ENCODE measurements at places on chromosomes 4 and X.

GRCh38 chr4:6330384-6330767 is 60.7 kb downstream of the WFS1 start:
- DNase-seq = no peak

DNA sequence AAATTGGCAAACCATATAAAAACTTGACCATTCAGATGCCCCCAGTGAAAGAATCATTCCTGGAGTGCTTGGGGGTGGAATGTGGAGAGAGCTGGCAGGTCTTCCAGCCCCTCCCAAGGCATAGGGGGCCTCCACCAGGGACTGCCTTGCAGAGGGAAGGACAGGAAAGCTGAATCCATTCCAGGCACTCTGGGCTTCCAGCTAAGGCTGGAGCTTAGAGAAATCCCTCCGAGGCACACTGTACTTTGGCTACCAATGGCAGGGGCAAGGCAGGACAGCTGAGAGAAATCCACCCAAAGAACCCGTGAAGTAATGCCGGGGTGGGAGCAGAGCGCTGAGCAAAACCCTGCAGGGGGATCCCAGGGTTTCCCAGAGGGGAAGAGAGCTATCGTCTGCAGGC is 4.0 kb downstream of the CENPU start:
- DNase-seq = no peak

GRCh38 chr4:11700751-11701226 is 272.1 kb upstream of the HS3ST1 start:
- no peak for DNase-seq

DNA sequence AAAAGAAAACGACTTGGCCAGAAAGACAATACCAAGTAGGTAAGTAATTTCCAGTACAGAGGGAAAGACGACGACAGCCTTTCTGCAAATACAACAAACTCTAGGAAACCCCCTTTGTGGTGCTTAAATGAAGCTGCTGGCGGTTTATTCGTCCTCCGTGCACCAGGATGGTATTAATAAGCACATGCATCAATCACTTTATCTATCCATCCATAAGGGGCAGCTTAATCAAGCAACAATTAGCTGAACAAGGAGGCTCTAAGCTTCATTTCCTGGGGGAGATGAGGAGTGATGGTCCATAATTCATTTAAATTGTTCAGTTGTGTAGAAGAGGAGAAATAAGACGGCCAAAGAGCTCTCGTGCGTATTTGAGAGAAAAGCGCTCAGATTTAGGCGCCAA is 26.2 kb downstream of the IRF2 start:
- DNase-seq = no peak

GRCh38 chr4:95522682-95523530 is 25.9 kb downstream of the UNC5C start:
- DNase-seq = no peak

DNA sequence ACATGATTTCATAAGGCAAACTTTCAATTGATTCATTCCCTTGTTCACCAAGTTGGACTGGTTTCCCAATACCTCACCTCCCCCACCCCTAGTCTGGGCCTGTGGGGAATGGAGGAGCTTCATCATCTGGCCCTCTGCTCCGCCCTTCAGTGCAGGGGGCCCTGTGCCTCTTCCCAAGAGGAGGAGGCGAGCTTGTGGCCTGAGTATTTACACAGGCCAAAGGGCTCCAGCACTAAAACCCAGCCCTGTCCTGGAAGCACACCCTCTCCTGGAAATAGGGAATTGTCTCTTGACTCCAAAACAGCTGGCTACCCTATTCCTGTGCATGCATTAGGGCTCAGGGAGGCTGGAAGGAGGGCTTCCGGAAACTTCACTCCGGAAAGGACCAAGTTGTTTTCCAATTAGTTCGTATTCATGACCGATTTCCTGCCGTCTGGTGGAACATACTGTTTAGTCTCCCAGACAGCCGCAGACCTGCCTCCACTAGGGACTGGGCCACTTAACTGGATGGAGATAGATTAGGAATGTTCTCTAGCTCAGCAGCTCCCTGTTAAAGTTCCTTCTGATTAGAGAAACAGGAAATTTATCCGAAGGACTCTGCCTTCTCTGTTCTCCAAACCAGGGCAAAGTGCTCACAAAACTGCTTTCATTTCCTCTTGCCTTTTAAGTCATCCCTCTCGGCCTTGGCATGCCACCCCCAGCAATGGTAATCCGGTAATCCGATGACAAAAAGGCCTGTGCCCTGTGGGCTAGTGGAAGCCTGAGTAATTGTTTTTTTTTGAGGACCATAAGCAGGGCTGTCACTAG is 5.8 kb downstream of the SRPX2 start:
- DNase-seq = no peak

DNA sequence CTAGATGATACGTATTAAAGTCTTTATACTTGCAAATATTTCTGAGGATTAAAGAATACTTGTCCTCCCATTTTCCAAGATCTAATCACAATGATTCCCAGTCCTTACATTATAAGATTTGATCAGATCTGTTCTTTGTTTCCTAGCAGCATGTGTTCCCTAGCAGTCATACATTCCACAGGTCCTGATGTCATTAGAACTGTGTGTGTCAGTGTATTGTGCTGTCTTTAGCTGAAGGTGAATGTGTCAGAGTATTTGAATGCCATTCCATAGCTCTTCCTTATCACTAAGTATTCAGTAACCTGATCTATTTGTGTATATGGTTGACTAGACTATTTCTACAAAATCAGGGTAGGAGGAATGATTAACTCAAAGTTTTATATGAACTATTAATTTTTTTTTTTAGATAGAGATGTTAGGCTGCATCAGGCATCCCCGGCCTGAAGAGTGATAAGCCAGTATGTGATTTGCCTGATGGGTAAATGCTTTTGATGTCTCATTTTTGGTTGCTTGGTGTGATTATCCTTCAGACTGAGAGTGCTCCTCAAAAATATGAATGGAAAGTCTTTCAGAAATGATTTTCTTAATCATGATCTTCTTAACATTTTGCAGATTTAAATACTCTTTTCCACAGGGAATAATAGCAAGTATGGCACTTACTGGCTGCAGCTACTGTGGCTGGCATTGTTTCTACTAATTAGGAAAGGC is 4.4 kb downstream of the ADGRL3 start:
- DNase-seq = no peak

DNA sequence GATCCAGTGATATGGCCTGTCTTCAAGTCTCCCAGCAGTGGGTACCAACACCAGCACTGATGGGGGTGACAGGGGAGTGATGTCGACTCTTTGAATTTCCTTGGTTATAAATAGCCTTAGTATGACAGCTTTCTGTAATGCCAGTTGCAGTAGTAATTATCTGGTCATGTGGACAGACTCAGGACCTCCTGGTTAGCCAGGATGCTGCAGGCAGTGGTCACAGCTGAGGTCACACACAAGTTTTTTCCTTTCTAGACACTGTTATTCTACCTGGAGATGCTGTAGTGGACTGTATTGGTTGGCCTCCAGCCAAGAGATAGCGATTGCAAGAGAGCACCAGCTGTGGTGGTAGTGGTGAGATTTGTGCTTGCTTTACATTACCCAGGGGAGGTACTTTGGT is 63.6 kb downstream of the UPRT start:
- DNase-seq = no peak

- no peak for DNase-seq
Measured at GRCh38 chrX:12946838-12947544, 27.9 kb upstream of the TMSB4X start.

- no peak for DNase-seq
Measured at GRCh38 chr4:159594576-159594975, 491.7 kb downstream of the RAPGEF2 start.

- no peak for DNase-seq
Measured at GRCh38 chr4:98653890-98654867, 4.2 kb downstream of the TSPAN5 start.

DNA sequence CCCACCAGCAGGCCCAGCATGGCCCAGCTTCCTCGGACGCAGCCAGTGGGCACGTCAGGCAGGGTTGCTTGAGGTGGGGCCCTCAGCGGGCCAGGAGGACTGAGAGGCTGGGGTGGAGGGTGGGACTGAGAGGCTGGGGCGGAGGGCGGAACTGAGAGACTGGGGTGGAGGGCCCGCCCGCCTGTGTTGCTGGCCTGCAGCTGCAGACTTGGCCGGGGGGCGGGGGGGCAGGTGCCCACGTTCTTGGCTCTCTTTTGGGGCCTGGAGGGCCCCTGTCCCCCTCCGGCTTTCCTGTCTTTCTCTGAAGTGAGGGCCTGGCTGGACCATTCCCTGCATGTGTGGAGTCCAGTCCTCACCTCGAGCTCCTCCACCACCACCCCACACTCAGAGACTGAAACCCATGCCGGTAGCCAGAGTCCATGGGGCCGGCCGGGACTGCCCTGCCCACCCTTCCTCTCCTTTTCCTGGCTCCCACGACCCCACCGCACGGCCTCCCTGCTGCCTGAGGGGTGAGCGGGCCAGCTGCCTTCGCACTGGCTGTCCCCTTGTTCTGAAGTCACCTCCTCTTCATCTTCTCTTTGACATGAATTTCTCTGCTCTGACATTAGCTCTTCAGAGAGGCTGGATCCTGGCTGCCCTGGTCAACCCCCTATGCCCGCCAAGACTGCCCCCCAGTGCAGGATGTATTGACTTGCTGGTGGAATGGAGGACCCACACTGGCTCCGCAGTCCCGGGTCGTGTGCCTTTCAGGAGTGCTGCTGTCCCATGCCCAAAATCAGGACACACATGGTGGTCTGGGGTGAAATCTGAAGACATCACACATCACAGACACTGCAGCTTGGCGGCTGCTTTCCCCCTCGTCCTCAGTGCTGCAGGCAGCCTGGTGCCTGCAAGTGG is 10.1 kb upstream of the NKX1-1 start:
- no peak for DNase-seq

GRCh38 chr4:7075962-7076695 is 8.3 kb upstream of the GRPEL1 start:
- DNase-seq = no peak

DNA sequence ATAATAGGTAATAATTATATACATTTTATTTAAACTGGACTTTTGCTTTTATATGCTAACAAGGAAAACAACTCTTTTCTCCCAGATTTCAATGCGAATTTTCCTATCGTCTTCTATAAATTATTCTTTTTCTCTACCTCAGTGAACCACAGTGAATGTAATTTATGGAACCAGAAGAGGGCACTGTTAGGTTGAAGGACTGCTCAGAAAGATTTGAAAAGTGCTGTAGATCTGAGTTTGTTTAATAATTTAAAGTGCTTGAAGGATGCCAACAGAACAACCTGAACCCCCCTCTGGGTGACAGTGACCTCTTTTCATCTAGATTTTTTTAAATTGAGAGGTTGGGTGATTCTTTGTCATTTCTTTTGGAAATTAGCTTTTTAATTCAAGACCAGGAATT is 54.9 kb downstream of the PHOX2B start:
- no peak for DNase-seq

DNA sequence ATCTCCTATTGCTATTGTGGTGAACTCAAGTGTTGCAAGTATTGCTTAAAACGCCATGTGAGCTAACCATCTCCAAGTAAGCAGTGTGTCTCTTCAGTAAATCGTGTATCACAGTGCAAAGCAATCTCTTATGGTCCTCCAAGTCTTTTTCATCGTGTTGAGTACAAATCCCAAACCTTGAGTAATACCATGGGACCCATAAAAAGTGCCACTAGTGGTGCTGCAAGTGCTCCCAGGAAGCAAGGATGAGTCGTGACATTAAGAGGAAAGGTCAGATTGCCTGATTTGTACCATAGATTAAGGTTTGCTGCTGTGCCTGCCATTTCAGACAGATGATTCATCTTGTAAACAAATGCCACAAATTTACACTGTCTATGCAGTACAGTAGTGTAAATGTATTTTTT is 66.9 kb upstream of the BMPR1B start:
- DNase-seq = no peak

DNA sequence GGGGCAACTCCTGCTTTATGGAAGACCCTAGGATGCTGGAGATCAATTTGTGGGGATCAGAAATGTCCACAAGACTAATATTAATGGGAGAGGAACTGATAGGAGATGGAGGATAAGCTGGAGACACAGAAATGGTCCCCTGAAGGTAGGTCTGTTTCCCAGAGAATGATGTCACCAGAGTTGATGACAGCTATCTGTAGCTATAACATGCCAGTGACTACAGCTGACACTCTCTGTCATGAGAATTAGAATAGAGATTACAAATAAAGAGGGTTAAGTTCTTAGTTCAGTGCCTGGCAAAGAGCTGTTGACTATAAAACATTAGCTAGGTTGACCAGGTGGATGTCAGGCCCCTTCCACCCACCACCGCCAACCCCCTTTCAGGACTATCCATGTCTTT is 9.3 kb downstream of the BST1 start:
- no peak for DNase-seq

DNA sequence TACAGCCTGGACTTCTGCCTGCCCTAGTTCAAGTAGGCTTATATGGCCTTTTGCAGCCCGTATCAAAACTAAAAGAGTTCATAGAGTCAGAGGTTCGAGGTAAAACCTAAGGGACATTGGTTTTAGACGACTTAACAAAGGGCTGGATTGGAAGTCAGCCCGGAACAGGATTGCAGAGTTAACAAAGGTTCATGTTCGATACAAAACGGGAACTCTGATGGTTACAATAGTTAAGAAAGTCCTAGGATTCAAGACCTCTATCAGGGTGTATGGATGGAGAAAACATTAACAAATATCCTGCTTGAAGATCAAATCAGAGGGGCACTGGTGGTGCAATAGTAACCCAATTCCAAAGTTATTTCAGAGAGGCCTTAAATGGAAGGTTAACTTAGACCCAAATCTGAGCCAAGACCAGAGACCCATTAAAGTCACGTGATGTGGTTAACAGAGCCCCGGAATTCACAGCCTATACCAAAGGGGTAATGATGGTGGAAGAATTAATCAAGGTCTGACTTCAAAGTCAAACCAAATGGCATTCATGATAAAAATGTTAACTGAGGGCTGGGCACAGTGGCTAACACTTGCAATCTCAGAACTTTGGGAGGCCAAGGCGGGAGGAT is 656 bp upstream of the ZNF630 start:
- no peak for DNase-seq

- DNase-seq = no peak
Measured at GRCh38 chr4:72779241-72779640, 210.2 kb upstream of the ADAMTS3 start.

DNA sequence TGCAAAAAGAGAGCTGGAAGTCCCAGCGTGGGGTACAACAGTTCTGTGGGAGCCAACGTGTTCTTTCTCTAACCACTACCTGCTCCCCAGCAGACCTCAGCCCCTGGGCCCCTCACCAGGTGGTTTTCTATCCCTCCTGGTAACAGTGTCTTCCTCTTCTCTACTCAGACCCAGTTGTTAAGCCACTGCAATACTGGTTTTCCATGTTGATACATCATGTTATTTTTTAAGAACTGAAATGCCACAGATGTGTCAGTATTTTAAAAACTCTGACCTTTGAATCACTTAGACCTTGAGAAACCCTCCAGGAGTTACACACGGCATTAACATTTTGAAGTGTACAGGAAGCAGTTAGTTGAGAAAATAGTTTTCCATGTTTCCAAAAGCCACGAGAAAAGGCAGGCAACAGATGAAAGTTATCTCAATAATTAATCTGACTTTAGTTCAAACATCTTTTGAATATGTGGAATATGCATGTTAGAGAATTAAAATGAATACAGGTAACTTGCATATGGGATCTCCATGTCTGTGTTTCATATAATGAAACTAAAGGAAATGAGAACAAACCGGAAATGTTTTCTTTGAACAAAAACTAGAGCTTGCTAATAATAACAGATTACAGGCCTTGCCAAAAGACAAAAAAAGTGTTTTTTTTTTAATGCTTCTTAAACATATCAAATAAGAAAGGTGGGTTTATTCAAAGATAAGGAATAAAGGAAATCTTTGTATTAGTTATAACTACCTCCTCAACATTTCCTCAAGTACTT is 108.8 kb downstream of the ZNF827 start:
- no peak for DNase-seq

- no peak for DNase-seq
Measured at GRCh38 chr4:73520821-73521220, 39.3 kb downstream of the AFM start.
